ENCODE measurements at places on chromosomes 5 and 9. TPM values are rescaled to one million over a fixed set of nuclear protein-coding genes. Genes with fewer than 3 reads are reported as not detected.

OTP gene
- 0.16 TPM for total RNA-seq

DNA sequence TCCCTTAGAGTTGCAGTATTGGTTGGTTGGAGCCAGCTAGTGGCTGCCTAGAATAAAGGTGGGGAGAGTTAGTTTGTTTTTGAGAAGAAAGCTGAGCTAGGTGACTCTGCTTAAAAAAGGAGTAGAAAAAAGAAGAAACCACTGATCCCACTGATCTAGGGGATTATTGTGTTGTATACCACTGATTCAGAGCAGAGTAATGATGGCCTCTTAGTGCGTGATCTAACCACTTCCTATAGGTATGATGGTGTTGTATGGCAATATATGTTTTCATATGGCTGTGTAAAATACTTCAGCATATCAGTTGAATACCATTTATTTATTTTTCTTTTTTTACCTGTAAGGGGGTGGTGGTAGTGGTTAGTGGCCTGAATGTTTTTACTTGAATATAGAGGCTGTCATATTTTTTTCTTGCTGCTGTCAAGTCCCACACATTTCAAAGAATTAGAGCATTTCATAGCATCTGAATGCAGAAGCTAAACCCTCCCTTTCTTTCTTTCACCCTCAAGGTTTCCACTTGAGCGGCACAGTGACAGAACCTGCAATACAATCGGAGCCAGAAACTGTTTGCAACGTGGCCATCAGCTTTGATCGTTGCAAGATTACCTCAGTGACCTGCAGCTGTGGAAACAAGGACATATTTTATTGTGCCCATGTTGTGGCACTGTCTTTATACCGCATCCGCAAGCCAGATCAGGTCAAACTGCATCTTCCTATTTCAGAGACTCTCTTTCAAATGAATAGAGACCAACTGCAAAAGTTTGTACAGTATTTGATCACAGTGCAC, 140.3 kb downstream of the ZSWIM6 start:
- DNase-seq: no peak
- H3K27me3 ChIP-seq: peaks cover 4% of the 10 kb centered on the region
- H3K27ac ChIP-seq: no peak overlapping the region
- no peaks in the 10 kb centered on the region for H3K4me1 ChIP-seq
- H3K4me3 ChIP-seq: no peak overlapping the region
- H3K36me3 ChIP-seq: no peaks in the 10 kb centered on the region

DNA sequence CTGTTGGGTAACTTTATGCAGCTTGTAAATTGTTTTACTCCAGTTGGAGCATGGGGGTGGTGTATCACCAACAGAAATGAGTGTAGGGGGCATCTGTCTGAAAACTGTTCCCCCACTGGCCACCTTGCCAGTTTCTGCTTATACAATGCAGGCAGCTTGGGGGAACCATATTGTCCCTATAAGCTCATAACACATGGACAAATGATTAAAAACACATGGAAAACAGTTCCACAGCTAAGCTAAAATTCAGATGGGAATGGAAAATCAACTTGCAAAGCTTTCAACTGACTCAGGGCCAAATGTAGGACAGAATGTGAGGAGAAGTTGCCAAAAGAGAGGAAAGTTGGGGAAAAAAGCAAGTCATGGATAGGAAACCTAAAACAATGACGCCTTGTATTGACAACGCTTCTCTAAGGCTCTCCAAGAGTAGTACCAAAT, 7.9 kb upstream of the CER1 start:
- H3K36me3 ChIP-seq: no peaks in the 10 kb centered on the region
- no peaks in the 10 kb centered on the region for H3K27me3 ChIP-seq
- H3K4me1 ChIP-seq: no peaks in the 10 kb centered on the region
- H3K27ac ChIP-seq: no peak overlapping the region

DNA sequence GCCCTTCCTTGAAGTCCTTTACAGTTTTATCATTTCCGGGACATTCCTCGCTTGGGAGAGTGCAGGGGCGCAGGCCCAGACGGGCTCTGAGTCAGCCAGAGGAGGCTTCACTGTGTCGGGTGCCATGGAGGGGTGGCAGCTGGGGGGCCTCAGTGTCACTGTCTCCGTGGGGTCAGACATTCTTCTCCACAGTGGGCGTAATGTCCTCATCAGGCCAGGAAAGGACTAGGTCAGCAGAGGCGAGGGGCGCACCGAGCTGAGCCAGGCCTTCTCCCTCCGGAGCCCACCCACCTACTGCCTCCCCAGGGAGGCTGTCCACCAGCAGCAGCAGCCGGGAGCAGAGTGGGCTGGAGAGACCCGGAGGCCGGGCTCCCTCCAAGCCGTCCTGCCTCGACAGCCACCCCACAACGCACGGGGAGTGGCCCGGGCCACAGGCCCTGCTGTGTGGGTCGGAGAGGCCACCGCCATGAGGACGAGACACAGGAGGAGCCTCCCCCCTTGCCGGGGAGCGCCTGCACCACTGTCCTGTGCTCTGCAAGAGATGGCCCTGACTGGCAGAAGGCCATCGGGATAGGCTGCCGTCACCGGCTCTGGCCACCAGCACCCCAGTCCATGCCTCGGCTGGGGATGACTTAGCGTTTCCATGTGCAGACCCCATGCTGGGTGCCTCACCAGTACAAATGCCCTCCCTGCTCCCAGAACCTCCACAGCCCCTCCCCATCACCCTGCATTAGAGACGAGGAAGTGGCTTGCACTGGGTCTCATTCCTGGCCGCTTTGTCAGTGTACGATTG, 26.5 kb downstream of the SARDH start:
- peaks cover 72% of the 10 kb centered on the region for H3K27me3 ChIP-seq
- H3K4me3 ChIP-seq: no peak overlapping the region
- no peaks in the 10 kb centered on the region for H3K4me1 ChIP-seq
- H3K27ac ChIP-seq: no peak overlapping the region

DNA sequence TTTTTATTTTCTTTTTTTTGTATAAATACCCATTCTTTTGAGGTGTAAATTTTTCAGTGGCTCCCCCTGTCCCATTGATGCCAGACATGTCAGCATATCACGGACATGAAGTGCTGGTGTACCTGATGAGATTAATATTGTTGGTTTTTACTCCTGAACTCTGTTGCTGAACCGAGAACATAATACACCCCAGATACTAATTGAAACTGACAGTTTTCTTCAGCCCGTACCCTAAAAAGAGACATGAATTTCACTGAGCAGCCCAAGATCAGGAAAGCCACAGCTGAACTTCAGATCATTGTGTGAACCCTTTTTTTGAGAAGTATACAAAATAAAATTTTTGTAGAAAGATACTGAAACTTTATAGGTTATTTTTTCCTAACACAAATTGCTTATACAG, 75.7 kb downstream of the PRDM9 start:
- H3K4me3 ChIP-seq: no peak overlapping the region
- H3K4me1 ChIP-seq: no peaks in the 10 kb centered on the region
- H3K27ac ChIP-seq: no peak overlapping the region
- H3K27me3 ChIP-seq: no peaks in the 10 kb centered on the region
